ENCODE measurements at places on chromosomes 1 and 21. TPM values are rescaled to one million over a fixed set of nuclear protein-coding genes. Genes with fewer than 3 reads are reported as not detected.

The NBPF10 gene
- polyA plus RNA-seq, result 1.9 TPM

The FMO2 gene
- 2.1 TPM for polyA plus RNA-seq

The LRIF1 gene
- 19.8 TPM for polyA plus RNA-seq

The UHMK1 gene
- polyA plus RNA-seq, result 22.9 TPM

The C1orf116 gene
- 22.3 TPM for polyA plus RNA-seq

The PGLYRP3 gene
- not detected for polyA plus RNA-seq

The TCP10L gene
- polyA plus RNA-seq, result 2.3 TPM

The MMP23B gene
- polyA plus RNA-seq, result 27.3 TPM

DNA sequence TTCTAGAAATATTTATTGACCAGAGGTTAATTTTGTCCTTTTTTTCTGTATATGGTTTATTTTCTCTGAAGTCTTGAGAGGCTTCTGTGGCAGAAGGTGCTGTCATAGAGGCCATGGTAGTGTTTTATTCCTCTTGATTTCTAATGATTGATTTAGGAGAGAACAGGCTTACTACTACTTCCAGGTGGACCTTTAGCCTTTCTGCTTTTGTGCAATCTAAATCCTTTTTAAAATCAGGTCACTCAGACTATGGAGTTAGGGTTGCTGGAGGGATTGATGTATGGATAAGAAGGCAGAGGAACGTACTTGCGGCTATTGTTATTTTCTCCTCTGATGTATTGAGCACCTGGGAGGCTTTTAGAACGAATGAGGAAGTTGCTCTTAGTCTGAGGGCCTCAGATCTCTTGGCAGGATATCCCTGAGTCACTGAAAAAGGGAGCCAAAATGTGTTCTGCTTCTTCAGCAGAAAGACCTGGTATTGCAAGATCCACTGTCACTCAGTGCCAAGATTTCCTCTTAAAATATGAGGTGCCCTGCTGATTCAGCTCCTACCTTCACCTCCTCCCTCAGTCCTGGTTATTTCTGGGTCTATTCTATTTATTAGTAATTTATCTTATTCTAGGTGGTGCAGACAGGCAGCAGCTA is 277.4 kb downstream of the ZNF648 start:
- DNase-seq, result no peak

GRCh38 chr21:36705679-36706481 is 7.0 kb downstream of the SIM2 start:
- no peak for DNase-seq

- no peak for DNase-seq
Observed at GRCh38 chr1:64223329-64224151, 20.1 kb downstream of the UBE2U start.

- no peak for DNase-seq
Observed at GRCh38 chr1:9345922-9346321, 53.2 kb downstream of the SPSB1 start.

DNA sequence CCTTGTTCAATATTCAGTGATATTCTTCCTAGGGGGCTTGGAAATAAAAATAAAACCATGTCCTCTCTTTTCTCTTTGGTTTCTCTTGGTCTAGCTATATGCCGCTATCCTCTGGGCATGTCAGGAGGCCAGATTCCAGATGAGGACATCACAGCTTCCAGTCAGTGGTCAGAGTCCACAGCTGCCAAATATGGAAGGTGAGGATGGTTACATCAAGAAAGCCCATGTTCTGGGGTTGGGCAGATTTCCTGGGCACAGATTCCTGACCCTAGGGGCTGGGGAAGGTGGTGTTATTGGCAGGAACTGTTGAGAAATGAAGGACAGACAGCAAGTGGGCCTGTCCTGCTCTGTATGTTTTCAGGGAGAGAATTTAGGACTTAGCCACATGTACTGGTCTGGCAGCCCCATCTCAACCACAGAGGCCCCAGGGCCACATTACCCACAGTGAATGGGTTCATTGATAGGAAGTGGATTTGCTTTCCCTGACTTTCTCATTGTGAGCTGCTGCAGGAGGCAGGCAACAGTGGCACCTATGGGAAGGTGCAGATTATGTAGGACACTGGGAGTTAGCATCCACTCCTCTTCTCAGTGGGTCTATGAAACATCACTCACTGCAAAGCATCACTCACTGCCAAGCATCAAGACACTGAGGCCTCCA is 37.4 kb upstream of the HSD17B7 start:
- no peak for DNase-seq

DNA sequence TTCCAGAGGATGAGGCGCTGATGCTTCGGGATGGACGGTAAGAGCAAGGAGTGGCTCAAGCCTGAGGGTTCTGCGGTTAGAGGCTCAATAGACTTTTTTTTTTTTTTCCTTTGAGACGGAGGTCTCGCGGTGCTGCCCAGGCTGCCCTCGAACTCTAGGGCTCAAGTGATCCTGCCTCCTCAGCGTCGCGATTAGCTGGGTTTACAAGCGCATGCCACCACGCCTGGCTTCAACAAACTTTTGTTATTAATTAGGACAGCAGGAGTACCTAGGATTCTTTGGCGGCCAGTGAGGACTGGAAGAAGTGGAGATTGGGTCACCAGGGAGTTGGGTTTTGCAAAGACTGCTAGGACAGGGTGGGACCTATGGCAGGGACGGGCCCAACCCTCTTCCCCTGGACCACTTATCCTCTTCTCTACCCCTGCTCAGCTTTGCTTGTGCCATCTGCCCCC is 587 bp downstream of the SCNM1 start:
- DNase-seq, result no peak

GRCh38 chr1:177368255-177368654 is 197.5 kb downstream of the BRINP2 start:
- DNase-seq, result no peak

DNA sequence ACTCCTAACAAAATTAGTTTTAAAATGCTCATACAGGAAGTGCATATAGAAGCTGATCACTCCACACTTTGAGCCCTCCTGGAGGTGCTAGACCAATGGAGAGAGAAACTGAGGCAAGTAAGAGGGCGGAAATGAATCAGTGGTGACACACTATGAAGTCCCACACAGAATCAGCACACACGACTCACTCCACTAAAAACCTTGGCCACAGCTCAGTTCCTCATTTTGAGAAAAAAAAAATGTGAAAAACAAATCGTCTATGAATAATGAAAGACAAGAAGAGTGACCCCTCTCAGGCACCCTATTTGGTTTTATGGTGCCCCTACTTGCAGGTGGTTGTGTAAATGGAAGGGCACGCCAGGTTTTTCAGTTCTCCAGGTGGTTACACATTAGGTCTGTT is 675.1 kb upstream of the BRINP3 start:
- DNase-seq, result no peak

GRCh38 chr1:167797015-167797414 is 75.2 kb downstream of the MPZL1 start:
- no peak for DNase-seq

- no peak for DNase-seq
Observed at GRCh38 chr1:232744847-232745246, 60.4 kb upstream of the MAP10 start.

GRCh38 chr1:233357595-233358397 is 30.3 kb downstream of the MAP3K21 start:
- no peak for DNase-seq

GRCh38 chr1:245325922-245326795 is 171.4 kb downstream of the KIF26B start:
- DNase-seq, result no peak

GRCh38 chr1:94236013-94236491 is 1.3 kb downstream of the ARHGAP29 start:
- no peak for DNase-seq

DNA sequence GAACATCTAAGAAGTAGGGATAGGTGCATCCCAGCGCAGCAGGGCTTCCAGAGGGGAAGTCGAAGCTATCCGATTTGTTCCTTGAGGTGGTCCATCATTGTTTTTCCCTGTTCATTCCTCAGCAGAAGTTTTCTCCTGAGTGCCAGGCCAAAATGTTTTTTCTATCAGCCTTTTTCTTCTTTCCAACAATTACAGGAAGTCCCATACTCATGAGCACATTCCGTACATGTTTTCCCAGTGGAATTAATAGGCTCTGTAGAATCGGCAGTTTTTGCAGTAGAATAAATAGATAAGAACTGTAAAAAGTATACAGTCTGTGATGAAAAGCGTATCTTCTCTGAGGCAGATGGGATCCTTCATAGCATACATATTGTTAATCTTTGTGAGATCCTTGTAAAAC is 24.8 kb downstream of the CD101 start:
- no peak for DNase-seq

DNA sequence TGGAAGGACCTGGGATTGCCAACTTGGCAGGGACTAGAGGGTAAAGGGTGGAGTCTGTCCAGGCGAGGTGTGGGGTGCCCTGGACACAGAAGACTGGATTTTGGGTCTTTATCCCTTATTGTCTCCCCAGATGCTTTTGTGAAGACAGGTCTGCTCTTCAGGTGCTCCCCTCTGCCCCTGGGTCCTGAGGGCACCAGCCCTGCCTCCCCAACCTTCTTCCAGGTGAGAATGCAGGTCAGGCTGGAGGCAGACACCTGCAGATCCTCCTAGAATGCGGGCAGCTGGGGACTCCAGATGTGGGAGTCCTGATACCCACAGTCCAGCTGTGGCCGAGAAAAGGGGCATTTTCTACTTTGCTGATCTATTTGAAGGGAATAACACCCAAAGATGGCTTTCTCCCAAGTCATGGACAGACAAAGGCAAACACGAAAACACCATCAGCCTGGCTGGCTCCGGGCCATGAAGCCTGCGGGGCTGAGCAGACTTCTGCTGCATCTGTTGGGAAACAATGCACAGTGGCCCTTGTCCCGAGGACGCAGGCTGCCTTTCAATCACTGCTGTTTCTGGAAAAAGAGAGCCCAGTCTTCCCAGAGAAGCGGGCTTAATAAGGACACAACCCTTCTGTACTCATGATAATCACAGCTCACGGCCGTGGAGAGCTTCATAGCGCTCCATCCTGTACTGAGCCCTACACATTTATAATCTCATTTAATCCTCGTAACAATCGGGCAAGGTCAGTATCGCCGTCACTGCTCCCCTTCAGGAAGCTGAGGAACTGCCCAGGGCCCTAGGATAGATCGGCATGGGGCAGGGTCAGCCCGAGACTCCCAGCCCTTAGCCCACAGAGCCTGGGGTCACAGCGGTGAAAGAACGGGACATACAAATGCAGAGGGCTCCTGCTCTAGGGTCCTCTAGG is 62.0 kb upstream of the ABCG1 start:
- DNase-seq, result no peak

GRCh38 chr1:38476111-38476849 is 383.3 kb downstream of the RRAGC start:
- DNase-seq, result no peak

- peak; percentile 62 for DNase-seq
Observed at GRCh38 chr1:59013276-59013927, 229.6 kb upstream of the JUN start.

- no peak for DNase-seq
Observed at GRCh38 chr1:3727042-3727824, 25.0 kb upstream of the CCDC27 start.

- no peak for DNase-seq
Observed at GRCh38 chr1:30397576-30397975, 325.8 kb downstream of the MATN1 start.

DNA sequence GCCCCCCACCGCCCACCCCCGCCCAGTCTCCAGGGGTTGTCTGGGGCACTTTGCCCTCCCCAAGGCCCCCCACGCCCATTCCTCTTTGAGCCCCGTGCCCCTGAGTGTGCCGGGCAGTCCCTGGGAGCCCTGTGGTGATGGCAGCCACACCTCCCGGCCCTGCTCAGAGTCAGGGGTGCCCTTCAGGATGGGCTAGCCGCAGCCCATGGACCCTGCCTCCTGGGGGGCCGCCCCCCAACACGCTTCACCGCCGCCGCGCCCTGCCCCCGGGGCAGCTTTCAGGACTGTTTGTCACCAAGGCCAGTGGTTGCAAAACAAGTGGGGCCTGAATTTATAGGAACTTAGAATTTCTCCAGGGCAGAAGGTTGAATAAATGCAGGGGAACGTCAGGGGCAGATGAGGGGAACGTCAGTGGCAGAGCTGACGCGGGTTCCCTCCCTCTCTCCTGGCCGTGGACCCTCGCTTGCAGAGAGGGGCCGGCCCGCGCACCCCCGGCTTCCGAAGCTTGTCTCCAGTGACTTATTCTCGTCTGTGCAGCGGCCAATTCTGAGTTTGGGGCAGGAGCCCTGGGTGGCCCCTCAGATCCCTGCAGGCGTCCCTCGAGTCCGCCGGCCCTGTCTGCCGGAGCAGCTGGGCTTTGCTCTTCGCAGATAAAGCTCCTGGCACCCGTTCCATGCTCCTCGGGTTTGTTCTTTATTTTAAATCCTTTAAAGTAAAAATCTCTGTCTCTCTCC is 41.2 kb upstream of the ADARB1 start:
- no peak for DNase-seq

GRCh38 chr1:8169364-8170058 is 143.4 kb upstream of the ERRFI1 start:
- peak; percentile 80 for DNase-seq

- DNase-seq, result no peak
Observed at GRCh38 chr1:223515421-223515820, 122.2 kb downstream of the CCDC185 start.

- DNase-seq, result no peak
Observed at GRCh38 chr1:29933067-29933466, 696.7 kb downstream of the PTPRU start.

- no peak for DNase-seq
Observed at GRCh38 chr1:43705982-43706597, 1.2 kb upstream of the ST3GAL3 start.

- peak; percentile 69 for DNase-seq
Observed at GRCh38 chr1:47333578-47333921, at the start of gene CMPK1. Gene CMPK1 (plus strand): TSS chr1:47333790. CDS start chr1:47333946, 156 bp downstream.

- DNase-seq, result no peak
Observed at GRCh38 chr1:244636488-244637259, 16.3 kb upstream of the DESI2 start.

DNA sequence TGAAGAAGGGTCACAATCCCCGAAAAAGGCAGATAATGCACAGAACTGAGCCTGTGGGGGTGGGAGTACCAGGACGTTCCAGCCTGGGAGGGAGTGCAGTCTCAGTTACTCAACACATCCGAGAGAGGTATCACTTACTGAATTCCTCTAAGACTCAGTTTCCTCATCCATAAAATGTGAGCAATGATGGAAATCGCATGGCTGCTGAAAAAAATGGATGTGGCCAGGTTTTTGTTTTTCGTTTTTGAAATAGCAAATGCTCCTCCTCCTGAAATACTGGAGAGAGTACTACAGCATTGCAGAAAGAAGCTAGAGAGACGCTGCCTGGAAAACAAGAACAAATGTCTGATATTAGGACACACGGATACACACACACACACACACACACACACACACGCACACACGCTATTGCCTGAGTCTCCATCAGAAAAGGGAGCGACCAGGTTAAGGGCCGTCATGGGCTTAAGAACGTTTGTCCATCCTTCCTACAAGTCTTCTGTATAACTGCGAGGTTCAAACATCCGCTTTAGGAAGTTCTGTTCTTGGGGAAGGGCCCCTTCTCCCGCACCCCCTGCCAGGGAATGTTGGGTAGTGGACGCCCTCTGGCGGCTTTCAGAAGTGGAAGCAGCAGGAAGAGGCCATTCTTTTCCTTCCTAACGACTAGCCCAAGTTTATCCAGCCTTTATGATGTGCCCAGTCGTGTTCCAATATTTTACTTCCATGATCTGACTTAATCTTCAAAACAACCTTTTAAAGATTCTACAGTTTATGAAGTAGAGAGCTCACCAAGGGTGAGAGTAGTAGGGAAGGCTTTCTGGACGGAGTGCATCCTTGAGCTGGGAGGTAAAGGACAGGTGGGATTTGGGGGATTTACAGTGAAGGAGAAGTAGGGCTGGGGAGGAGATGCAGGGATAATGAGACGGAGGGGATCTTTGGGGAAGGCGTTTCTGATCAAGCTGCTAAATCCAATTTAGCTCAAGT is 699 bp upstream of the NES start:
- peak; percentile 67 for DNase-seq
